ENCODE measurements at places on chromosomes 12 and 14.

DNA sequence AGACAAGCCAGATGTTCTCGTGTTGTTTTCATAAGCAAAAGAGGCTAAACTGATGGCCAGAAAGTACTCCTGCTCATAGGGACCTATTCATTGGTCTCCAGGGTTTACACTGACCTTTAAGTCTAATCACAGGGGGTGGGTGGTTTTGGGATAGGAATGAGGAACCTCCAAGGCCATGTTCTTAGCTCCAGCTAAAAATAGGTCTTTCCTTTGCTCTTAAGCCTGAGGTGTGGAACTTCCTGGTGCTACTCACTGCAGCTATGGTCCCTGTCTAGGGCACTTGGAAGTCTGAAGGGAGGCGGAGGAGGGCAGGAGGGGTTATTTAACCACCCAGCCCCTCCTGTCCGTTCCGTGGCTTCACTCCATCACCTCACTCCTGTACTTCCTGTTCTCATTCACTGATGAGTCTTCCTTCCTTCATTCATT lies 18.6 kb downstream of the GPRC5A start:
- no peak for DNase-seq

GRCh38 chr14:22689199-22689598 lies 45.0 kb upstream of the OR6J1 start:
- DNase-seq: no peak

DNA sequence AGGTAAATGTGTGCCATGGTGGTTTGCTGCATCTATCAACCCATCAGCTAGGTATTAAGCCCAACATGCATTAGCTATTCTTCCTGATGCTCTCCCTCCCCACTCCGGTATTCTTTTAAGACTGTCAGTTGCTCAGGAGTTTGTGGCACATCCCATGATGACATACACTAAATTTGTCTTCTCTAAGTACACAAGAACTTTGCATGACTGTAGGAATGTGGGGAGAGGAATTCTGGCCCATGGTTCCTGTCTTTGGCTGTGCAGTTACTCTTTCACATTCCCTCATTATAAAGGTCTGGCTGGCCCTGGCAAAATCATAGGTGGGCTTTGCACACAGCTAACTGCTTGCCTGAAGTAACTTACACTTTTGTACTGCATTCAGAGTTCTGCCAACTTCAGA lies 30.3 kb downstream of the HMGA2 start:
- no peak for DNase-seq

DNA sequence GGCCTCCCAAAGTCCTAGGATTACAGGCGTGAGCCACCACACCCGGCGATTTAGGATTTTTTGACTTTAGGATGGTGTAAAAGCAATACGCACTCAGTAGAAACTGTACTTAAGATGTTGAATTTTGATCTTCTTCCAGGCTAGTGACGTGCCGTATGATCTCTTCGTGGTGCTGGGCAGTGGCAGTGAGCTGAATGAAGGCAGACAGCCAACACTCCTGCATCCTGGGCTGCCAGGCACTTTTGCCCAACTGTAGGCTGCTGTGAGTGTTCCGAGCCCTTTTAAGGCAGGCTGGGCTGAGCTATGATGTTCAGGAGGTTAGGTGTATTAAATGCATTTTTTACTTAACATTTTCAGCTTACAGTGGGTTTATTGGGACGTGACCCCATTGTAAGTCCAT lies 21.3 kb downstream of the IL31 start:
- no peak for DNase-seq

DNA sequence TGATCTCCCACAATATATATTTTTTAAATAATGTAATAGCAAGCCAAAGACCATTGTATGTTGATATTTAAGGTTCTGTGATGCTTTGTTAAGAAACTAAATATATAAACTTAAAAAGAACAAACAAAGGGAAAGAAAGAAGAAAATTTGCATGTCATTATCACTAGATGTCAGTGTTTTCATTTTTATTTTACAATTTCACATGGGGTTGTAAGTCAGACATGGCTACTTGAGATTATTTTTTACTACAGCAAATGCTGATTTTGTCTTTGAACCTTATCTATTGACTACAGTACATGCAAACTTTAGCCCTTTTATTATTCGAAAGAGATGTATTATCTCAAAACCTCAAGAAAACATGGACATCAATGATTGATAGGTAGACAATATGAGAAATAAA lies 36.1 kb downstream of the SLCO1C1 start:
- DNase-seq: no peak

DNA sequence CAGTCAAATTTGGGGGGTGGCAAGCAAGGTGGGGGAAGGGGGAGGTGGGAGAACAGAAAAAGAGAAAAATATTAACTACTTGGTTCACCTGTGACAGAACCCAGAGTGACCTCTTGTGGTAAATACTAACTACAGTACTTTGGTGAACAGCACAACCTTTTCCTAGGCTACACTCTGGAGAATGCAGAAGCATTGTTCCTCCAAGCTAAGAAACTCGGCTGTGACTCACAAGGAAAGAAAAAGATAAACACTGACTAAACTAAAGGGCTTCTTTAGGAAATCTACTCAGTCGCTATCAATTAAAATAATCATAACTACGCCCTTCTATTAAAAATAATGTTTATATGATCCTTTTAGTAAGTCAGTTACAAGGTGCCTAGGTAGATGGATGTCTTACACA lies 5.4 kb downstream of the KCNH5 start:
- no peak for DNase-seq

- no peak for DNase-seq
Measured at GRCh38 chr12:114924946-114925475, 241.0 kb upstream of the TBX3 start.

- DNase-seq: no peak
Measured at GRCh38 chr12:24788886-24789285, 160.0 kb downstream of the BCAT1 start.

GRCh38 chr12:40829738-40830144 lies 137.5 kb downstream of the CNTN1 start:
- DNase-seq: no peak

GRCh38 chr12:100753837-100754236 lies 40.7 kb upstream of the ANO4 start:
- DNase-seq: no peak

DNA sequence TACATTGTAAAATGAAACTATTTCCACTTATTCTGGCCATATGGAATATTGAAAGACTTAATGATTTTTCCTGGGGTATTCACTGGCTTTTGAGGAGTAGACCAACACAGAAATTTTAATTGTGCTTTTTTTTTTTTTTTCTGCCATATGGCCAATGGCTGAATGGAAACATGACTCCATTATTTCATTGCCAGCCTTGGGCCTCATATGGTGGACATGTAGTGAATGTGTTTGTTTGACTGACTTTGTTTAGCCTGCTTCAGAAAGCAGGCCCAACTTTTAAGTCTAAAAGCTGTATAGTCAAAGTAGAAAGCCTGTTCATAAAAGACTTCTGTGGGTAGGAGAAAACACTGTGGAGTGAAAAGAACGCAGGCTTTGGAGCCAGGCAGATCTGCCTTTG lies 2.4 kb downstream of the GNG2 start:
- no peak for DNase-seq

GRCh38 chr12:93571925-93572711 lies at the start of gene SOCS2:
Gene SOCS2, plus strand, starts transcription at chr12:93572675. Its CDS starts 223 bp downstream, at chr12:93572898.
- DNase-seq: peak; percentile 3

GRCh38 chr12:68530965-68531364 lies 79.7 kb upstream of the RAP1B start:
- DNase-seq: no peak

DNA sequence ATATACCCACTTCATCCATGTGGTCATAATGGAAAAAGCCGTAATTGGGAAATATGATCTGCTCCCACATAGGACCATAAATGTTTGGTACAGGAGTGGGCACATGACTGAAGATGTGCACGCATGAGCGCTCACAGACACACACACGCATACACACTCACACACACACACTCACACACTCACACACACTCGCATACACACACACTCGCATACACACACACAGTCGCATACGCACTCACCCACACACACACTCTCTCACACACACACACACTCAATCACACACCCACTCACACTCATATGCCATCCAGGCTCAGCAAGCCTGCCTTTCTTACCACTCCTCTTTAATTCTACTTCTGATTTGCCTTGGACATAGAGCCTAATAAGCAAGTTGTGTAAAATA lies 45.6 kb upstream of the EGLN3 start:
- DNase-seq: no peak
